ENCODE measurements at places on chromosomes 7 and 10. TPM values are rescaled to one million over a fixed set of nuclear protein-coding genes. Genes with fewer than 3 reads are reported as not detected.

Gene DEPP1
- total RNA-seq, result 1.2 TPM

- DNase-seq, result no peak
These were observed 32.8 kb downstream of the CFAP46 start for GRCh38 chr10:132909491-132910071.

DNA sequence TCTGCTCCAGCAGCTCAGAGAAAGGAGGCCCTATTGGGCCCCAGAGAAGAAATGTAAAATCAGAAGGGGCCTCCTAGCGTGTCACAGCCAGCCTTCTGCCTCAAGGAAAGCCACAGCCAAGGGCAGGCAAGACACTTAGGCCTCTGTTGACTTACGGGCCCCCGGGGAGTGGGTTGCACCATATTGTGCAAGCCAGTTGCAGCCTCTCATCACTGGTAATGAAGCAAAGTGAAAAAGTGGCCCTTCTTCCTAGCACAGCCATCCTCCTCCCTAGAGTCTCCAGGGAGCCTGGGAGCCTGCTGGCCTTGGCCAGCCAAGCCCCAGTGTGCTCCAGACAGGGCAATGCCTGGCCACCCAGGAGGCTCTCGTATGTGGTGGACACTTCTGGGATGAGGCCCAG, 56.2 kb upstream of the GDF10 start:
- DNase-seq, result no peak

DNA sequence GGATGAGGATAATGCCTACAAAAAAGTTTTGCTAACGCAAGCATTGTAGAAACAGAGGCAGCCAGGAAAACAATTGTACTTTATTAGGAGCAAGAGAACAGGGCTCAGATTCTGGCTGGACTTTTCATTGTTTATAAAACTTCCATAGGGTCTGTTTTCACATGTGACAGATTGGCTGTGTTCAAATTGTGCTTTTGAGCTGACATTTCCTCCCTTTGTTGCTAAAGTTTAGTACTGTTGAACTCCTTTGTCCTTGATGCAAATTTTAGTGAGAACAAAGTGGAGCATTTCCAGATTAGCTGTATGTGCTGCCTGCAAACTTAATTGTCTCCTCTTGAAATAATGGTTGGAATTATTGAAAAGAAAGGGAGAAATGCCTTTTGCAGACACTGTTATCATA, 221.0 kb upstream of the FZD1 start:
- no peak for DNase-seq

- no peak for DNase-seq
These were observed 19.9 kb upstream of the SP4 start for GRCh38 chr7:21407796-21408480.
